ENCODE measurements at places on chromosomes 11 and 22. TPM values are rescaled to one million over a fixed set of nuclear protein-coding genes. Genes with fewer than 3 reads are reported as not detected.

DNA sequence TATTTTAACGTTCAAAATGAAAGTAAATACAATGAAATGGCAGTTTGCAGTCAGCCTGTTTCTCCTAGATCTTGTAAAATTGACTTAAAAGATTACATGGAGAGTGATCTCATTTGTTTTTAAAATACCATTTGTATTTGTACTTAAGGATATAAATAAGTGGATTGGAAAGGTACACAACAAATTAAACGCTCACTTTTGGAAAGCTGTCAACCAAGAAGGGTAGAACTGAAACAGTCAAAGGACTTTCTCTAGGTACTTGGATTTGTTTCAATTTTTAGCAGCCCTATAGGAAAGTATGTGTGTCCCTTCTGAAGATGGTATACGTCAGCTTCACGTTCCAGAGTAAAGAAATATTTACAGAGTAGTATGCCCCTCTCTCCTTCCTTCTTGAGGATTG, 7.3 kb downstream of the TBRG1 start:
- no peak for DNase-seq

- DNase-seq = no peak
These were observed 608.1 kb upstream of the CADM1 start for GRCh38 chr11:116112087-116112935.

- peak; percentile 43 for DNase-seq
These were observed 7.6 kb downstream of the OR56A1 start for GRCh38 chr11:6022956-6023355.

DNA sequence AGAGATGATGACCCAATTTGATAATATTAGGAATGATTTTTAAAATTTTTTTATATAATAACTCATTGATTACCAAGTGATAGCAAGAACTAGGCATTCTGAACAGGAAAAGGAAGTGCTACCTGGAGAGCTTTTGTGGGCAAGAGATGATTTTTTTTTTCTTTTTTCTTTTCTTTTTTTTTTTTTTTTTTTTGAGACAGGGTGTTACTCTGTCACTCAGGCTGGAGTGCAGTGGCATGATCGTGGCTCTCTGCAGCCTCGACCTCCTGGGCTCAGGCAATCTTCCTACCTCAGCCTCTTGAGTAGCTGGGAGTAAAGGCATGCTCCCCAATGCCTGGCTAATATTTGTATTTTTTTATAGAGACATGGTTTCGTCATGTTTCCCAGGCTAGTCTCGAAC, 40.4 kb downstream of the TNRC6B start:
- DNase-seq = no peak

DNA sequence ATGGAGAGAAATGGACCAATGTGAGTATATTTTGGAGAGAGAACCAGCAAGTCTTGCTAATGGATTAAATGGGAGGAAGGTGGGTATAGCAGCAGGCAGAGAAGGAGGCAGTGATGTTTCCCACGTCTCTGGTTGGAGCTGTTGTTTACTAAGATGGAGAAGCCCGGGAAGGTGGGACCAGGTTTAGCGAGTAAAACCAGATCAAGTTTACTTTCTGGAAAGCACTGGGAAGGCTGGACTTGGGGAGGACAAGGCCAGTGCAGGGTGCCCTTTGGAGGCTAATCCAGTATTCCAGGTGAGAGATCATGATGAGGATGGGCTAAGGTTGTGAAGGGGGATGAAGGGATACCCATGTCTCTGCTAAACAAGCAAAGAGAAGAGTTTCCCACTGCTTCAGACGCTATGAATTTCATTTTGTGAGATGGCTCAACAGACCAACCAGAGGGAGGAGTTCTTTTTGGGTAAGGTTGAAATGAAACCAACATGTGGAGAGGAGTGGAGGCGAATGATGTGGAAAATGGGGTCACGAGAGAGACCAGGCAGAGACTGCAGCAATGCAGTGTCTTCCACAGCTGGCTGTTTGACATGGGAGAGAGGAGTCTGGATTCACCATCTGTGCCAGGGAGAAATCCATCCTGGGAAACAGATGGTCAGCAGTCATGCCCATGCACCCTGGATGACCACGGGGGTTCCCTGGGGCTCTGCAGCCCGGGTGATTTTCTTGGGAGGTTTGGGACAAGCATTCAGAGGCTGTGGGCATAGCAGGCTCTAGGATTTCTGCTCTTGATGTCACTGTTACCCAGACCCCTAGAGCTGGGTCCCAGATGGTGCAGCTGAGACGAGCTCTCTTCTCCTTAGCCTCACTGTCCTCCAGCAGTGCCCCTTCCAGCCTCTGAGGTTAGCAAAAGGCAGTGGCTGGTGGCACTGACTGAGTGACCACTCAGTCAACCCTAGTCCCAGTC, 24.9 kb downstream of the COMMD9 start:
- DNase-seq = no peak

DNA sequence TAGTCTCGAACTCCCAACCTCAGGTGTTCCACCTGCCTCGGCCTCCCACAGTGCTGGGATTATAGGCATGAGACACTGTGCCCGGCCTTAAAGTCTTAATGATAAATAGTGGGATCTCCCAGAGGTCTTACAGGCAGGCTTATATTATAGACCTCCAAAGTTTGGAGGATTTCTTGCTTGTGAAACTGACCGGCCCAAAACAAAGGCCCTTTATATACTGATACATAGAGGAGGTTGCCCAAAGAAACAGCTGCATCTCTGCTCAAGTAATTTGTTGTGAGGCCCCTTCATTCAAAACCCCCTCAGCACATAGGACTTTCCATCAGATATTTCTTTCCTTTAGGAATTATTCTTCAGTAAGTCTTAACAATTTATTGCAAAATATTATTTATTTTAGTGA, 27.4 kb upstream of the RDX start:
- no peak for DNase-seq

DNA sequence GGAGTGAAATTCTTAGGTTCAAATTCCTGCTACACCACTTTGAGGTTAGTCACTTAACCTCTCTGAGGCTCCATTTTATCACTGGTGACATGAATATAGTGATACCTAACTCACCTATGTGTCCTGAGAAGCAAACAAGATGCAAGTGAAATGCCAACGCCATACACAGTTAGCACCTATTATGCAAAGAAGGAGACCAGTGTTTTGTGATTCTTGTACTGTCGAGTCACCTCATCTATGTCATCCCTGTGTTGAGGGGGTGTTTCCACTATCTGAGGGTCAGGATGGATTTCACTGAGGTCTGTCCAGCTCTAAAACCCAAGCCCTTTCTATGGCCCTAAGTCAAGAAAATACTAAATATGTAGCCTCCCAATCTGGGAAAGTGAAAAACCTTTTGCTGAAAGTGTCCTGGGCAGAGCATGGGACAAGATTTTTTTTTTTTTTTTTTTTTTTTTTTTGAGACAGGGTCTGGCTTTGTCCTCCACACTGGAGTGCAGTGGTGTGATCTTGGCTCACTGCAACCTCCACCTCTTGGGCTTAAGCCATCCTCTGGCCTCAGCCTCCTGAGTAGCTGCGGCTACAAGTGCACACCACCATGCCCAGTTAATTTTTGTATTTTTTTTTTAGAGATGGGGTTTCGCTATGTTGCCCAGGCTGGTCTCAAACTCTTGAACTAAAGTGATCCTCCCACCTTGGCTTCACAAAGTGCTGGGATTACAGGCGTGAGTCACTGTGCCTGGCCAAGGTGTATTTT, 5.0 kb upstream of the MCM5 start:
- DNase-seq = no peak

DNA sequence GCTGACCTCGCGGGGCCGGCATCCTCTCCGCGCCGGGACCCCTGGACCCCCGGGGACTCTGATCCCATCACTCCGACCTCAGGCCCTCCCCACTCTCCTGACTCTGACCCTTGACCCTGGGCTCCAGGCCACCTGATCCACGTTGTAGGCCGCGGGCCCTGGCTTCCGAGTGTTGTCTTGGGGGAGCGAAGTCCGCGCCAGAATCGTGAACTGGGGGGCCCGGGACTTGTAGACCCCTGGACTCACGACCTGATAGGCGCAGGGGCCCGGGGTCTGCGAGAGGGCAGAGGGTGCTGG, 716 bp upstream of the TYMP start:
- no peak for DNase-seq

DNA sequence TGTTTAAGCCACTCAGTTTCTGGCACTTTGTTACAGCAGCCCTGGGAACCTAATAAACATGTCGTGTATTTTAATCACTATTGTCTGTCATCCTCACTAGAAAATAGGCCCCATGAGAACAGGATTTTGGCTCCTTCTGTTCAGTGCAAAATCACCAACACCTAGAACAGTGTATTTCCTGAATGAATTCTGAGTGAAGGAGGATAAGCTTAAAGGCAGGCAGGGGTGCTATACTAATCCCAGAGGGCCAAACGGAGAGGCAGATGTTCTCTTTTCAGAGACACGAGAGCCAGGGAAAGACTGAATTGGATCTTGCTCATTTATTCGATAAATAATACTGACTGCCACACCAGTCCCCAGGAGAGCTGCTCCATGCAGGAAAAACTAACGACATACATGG, 10.4 kb downstream of the SMCO4 start:
- no peak for DNase-seq

DNA sequence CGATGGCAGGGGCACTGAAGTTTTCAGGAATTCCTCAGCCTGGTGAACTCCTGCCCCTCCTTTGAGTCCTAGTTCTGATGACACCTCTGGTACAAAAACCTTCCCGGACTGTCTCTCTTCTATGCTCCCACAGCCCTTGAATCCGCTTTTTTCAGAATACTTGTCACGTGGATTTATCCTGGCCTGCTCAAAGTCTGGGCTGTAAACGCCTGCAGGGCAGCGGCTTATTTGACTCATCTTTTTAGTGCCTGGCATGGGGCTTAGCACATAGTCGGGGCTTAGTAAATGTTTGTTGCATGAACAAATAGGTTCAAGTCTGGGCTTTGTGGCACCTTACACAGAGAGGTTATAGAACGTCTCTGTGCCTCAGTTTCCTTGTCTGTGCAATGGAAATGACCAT, 13.4 kb upstream of the KCNJ11 start:
- DNase-seq = no peak

TRIM6 gene
- total RNA-seq = 5.0 TPM

ART1 gene
- not detected for total RNA-seq

P2RY6 gene
- total RNA-seq = under 0.01 TPM

SCN4B gene
- total RNA-seq = 0.18 TPM

MPST gene
- 19.2 TPM for total RNA-seq

RAC2 gene
- total RNA-seq = 10.0 TPM

OR52N4 gene
- total RNA-seq = not detected

PRR33 gene
- total RNA-seq = not detected
